ENCODE measurements at places on chromosomes 7 and 10.

DNA sequence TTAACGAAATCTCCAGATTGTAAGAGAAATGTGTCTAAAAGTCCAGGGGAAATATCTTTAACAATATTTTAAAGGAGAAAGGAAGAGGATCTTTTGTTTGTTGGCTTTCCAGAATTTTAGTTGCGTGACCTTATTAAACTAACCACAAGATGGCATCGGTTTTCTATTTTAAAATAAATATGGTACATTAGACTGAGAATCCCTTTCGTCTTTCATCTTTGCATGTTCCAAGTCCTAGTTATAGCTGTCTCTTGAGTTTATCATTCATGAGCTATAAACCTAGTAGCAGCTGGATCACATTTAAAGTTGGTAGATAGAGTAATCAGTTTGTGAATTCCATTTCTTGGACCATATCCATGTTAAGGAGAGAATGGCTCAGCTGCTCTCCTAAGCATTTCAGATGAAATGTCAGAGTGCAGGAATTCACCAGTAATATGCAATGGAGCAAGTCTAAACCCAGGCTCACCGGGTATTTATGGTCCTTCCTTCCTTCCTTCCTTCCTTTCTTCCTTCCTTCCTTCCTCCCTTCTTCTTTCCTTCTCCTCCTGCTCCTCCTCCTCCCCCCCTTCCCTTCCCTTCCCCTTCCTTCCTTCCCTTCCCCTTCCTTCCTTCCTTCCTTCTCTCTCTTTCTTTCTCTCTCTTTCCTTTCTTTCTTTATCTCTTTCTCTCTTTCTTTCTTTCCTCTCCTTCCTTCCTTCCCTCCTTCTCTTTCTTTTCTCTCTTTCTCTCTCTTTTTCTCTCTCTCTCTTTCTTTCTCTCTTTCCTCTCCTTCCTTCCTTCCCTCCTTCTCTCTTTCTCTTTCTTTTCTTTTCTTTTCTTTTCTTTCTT, 57.8 kb upstream of the RAB18 start:
- DNase-seq, result no peak

GRCh38 chr7:99050971-99051370, 92.9 kb downstream of the SMURF1 start:
- DNase-seq, result no peak

DNA sequence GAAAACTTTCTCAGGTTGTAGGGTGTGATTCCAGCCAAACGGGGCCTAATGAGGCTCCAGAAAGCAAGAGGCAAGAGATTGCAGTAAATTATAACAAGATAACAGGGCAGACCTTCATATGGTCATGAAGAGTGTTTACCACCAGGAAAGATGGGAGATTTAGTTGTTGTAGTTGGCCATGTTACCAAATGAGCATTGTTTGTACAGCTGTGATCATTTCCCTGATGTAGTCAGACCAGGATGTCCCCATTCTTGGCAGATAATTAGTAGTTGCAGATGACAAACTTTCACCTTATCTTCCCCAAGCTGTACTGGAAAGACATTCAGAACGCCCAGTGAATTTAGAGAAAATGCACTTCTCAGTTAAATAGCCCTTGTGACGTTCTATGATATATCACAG, 630.8 kb downstream of the ANKRD7 start:
- no peak for DNase-seq

- no peak for DNase-seq
Measured at GRCh38 chr10:6542999-6543430, 37.1 kb downstream of the PRKCQ start.

DNA sequence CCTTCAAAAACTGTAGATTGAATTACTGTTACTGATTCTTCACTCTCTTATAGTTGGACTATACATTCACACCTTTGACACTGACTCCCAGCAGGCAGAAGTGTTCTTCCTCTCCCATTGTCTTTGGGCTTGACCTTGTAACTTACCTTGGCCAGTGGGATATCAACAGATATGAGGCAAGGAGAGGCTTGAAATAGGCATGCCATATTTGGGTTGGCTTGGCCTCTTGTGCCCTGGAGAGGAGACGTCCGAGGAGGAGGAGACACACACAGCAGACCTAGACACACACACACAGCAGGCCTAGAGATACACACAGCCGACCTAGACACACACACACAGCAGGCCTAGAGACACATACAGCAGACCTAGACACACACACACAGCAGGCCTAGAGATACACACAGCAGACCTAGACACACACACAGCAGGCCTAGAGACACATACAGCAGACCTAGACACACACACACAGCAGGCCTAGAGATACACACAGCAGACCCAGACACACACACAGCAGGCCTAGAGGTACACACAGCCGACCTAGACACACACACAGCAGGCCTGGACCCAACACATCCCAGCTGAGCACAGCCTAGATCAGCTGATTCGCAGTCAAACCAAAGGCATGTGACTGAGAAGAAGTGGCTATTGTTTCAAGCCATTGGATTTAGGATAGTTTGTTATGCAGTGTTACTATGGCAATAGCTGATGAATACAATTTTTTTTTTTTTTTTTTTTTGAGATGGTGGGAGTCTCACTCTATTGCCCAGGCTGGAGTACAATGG, 12.5 kb upstream of the GNA12 start:
- no peak for DNase-seq

DNA sequence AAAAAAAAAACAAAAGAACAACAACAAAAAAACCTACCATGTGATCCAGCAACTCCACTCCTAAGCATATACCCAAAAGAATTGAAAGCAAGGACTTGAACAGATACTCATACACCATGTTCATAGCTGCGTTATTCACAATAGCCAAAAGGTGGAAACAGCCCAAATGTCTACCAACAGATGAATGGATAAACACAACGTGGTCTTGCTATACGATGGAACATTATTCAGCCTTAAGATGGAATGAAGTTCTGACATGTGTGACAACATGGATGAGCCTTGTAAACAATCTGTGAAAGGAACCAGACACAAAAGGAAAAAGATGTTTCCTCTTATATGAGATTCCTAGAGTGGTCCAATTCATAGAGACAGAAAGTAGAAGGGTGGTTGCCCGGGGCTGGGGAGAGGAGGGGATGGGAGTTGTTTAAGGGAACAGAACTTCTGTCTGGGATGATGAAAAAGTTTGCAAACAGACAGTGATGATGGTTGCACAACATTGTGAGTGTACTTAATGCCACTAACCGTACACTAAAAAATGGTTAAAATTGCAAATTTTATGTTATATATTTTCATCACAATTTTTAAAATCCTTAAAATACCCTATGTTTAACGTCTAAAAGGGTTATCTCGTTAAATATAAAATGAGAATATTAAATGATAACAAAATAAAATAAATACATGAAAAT, 11.6 kb downstream of the CLEC2L start:
- no peak for DNase-seq

DNA sequence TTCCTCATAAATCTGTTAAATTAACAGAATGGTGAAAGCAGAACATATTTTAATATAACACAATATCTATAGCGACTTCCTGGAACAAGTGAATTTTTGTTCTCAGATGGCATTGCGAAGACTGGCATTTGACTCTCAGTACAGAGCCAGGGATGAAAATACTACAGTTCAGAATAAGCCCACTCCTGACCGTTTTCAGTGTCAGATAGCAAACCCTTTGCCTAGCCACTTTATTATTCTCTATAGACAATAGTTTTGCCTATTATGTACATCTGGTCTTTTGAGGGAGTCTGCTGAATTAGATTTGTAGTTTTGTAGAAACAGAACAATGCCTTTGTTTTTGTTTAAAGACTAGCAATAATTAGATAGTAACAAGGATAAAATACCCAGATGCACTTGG, 2.3 kb downstream of the MINPP1 start:
- no peak for DNase-seq

- no peak for DNase-seq
Measured at GRCh38 chr7:129612112-129613015, 844 bp downstream of the NRF1 start.

- DNase-seq, result no peak
Measured at GRCh38 chr7:1313613-1314012, 80.9 kb downstream of the UNCX start.

GRCh38 chr10:49556723-49557122, 17.8 kb upstream of the ERCC6 start:
- DNase-seq, result no peak

GRCh38 chr10:125955766-125956165, 59.4 kb downstream of the FANK1 start:
- no peak for DNase-seq

DNA sequence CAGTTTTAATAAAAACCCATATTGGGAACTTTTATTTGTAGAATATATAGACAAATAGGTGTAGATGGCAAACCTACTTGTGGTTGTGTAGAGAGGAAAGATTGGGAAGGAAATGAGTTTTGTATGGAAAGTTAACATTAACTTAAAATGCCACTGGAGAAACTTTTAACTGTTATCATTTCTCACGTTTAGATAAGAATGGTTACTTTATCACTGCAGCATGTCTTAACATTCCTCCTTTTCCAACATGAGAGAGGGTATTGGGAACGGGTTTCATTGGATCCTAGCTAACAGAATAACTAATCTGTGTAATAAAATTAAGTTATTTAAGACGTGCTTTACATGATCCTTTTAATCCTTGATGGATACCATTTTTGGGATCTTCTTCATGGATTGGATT, 1.8 kb downstream of the LUC7L2 start:
- DNase-seq, result no peak

GRCh38 chr7:69090936-69091335, 507.3 kb upstream of the AUTS2 start:
- DNase-seq, result no peak

DNA sequence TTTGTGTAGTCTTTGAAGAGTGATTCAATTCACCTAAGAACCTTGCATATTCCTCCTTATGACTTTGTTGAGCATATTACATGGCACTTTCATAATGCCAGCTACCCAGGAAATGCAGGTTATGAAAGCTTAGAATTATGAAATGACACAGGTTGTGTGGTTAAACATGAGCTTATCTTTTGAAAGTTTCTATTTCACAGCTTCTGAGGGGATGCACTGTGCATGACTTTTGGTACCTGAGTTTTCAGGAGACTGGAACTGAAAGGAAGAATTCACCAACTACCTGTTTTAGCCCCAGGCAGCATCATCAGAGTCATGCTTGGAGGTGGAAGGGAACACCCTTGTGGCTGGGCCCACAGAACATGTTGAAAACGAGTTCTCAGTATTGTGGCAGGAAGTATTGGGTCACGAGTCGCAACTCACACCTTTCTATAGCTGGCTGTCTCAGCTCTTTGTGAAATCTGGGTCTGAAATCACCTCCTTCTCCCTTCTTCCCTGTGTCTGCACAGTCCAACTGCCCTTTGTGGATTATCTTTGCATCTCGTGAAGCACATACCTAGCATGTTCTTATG, 228.2 kb downstream of the PTEN start:
- DNase-seq, result peak; percentile 81

DNA sequence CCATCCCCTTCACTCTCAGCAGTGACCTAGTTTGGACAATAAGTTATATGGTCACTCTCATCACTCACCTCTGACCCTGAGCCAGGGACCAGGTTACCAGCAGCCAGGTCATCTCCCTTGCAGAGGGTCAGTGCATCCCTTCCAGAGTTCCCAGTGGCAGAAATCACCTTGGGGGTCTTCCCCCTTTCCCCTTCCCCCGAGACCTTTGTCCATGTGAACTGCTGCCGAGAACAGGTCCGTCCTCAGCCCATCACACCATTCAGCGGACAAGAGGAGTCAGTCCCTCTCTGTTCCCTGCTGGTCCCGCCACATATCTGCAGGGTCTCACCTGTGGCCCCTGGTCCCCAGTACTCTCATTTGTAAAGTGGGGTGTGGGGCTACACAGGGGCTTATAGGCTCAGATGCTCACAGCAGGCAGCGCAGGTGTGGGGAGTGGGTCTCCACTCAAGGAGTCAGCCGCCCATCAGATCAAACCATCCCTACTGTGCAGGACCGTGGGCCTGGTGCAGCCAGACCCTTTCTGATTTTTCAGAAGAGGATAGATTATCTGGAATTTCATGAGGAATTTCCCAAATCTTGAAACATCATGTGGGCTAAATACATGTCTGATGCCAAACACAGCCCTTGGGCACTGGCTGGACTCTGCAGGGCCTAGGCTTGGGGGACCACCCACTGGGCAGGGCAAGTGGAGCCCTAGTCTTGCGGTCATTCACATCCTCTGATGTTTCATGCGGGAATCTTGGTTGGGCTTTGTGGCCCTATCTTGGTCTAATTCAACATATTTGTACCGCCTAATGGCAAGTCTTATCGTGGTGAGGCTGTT, 6.5 kb downstream of the DEPP1 start:
- no peak for DNase-seq

DNA sequence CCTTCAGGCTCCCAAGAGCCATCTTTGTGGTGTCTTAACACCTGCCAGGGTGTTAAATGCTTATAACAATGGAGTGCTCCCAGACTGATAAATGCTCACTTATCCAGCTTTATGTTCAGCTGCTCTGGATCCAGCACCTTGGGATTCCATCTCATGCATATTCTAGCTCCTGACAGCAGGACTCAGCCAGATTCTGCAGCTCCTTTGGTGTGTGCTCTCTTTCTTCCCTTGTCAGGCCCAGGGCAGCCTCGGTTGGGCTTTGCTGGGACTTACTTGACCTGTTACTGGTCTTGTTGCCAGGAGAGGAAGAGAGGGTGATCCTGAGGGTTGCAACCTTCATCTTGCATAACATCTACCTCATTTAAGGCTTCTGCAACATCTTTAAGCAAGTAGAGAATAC, 59.4 kb upstream of the CCNY start:
- DNase-seq, result no peak

DNA sequence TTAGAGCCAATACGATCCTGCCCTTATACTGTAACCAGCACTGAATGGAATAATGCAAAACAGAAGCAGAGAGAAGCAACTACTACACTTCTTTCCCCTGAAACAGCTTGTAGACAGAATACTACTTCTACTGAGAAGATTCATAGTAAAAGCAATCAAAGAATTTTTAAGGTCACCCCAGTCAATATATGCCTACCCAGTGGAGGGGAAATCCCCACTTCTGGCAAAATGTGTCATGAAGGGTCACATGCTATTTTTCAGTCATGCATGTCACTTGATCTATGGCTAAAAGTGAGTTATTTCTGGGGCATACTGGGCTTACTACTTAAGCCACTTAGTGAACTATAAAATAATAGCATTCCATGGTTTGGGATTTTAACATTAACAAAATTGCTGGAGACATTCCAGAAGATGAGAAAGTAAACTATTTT, 25.6 kb downstream of the IRF5 start:
- DNase-seq, result no peak

- DNase-seq, result no peak
Measured at GRCh38 chr7:146022776-146023175, 93.8 kb upstream of the CNTNAP2 start.

- peak; percentile 5 for DNase-seq
Measured at GRCh38 chr10:34343764-34344163, 471.3 kb downstream of the PARD3 start.

- DNase-seq, result no peak
Measured at GRCh38 chr10:49257626-49258349, 41.2 kb upstream of the C10orf71 start.

GRCh38 chr7:151642746-151643145, 123.1 kb upstream of the RHEB start:
- DNase-seq, result no peak

- no peak for DNase-seq
Measured at GRCh38 chr10:71939861-71940474, 24.2 kb upstream of the CHST3 start.
